ENCODE measurements at places on chromosomes 1 and 21.

GRCh38 chr1:155277902-155278688 lies 832 bp downstream of the HCN3 start:
- peak; percentile 78 for DNase-seq

GRCh38 chr1:234258071-234258470 lies 115.2 kb upstream of the COA6 start:
- DNase-seq: no peak

GRCh38 chr1:237179503-237179902 lies 137.5 kb downstream of the RYR2 start:
- no peak for DNase-seq

DNA sequence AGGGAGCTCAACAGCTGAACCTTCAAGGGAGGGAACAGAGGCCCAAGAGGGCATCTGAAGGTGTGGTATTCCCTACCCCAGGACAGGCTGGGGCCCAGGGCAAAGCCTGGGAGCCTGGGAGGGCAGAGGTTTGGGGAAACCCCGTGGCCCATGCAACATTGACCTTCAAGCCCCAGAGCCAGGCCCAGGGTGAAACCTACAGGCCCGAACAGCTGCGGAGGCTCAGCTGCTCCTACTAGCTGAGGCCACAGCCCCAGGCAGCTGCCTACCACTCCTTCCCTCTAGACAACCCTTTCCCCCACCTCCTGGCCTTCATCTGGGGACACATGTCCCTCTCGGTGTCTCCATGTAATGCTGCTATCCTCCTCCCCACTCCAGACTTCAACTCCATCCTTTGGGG lies 3.2 kb downstream of the LAD1 start:
- DNase-seq: no peak

GRCh38 chr1:54404939-54405897 lies 976 bp downstream of the SSBP3 start:
- no peak for DNase-seq

DNA sequence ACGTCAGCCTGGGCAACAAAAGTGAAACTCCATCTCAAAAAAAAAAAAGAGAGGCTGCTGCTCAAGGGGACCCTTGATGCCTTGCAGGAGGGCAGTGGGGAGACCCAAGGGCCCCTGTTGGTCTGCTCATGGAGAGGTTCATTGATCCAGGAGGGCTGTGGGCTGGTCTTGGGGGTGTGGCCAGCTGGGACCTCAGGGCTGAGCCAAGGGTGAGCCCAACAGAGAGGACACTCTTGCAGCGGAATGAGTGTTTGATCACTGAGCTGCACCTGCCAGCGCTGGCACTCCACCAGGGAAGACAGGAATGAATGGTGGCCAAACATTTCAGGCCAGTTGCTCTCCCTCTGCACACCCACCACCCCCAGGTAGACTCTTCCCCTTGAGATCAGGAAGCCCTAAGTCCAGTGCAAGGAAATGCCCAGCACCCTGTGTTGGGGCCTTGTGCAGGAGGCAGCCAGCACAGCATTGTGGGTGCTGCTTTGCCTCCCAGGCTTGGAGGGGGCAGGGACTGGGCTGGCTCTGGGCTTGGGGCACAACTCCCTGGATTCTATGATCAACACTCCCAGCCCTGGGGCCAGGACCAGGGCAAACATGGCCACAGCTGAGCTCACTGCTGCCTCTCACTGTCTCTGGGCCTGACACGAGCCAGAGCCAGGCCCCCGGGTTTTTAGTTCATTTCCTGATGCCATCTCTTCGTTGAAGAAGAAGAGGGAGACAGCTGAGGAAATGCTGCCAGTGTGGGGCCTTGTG lies 50.7 kb downstream of the IRF2BP2 start:
- DNase-seq: peak; percentile 40

DNA sequence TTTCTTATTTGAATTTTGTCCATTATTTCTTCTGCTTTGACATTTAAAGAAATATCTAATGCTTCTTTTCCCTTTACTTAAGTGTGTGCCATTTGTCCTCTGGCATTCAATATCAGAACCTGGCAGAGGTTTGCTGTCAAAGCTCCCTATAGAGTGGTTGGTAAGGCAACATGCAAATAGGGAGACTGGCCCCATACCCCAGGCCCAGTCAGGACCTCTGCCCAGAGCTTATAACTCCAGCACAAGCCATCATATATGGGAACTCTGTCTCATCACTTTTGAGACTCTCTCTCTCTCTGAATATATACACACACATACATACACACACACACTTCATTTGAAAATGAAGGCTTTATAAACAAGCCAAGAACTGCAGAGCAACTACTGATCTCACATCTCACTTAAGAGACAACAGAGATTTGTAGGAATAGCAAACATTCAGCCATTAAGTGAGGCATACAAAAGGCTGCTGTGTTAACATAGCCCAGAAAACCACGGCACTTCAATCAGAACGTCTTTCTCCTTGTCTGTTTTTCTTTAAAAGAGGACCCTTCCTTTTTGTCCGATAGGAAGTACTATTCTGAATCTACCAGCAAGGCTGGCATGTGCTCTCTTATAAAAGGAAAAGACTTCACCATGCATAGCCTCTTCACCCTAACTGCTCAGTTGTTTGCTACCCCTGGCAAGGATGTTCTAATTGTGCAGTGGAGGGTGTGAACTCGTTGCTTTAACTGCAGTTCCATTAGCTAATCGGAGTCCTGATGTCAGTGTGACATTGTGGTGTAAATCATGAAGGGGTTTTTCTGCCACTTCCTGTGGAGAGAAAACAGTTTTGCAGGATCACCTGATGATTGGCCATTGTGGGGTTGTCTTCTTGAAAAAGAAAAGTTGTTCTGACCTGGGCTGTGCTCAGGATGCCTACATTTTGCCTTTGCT lies 101.7 kb downstream of the NR5A2 start:
- peak; percentile 20 for DNase-seq

GRCh38 chr21:33412832-33413519 lies 9.8 kb downstream of the IFNGR2 start:
- DNase-seq: no peak

DNA sequence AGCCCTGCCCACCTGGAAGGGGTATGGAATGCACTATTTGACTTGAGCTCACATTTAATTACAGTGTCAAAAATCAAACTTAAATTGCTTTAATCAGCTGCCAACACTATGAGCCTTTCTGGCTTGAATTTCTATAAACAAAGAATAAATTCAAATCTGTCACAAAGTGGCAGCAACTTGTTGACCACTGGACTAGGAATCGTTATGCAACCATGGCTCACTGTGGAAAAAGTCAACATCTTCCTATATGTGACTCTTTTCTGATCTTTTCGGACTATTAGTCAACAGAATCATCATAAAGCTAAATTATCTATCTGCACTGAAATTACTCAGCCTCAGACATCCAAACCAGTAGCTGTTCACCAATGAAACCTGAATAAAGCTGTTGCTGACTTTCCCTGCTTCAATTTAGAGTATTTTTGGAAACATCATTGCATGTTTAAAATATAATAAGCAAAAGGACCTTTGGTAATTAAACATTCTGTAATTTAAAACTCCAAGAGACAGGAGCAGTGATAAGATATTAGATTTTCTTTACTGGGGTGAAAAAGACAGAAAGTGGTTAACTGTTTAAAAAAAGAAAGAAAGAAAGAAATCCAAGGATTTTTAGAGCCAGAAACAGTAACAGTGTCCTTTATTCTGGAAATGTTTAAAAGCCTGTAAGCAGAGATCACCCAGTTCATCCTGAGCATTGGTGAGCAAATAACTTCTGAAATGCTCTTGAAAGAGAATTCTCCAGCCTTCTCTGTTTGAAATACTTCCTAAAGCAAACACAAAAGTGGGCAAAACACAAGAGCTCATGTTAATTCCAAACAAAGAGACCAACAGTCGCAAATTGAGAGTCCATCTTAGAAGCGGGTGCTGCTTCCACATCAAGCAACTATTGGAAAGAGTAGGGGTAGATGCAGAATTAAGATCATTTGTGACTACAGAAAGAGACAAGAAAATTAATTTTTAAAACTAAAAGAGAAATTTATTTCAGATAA lies 26.2 kb upstream of the ERG start:
- DNase-seq: no peak

- no peak for DNase-seq
These were observed 274.4 kb downstream of the RPS6KC1 start for GRCh38 chr1:213325482-213325881.

DNA sequence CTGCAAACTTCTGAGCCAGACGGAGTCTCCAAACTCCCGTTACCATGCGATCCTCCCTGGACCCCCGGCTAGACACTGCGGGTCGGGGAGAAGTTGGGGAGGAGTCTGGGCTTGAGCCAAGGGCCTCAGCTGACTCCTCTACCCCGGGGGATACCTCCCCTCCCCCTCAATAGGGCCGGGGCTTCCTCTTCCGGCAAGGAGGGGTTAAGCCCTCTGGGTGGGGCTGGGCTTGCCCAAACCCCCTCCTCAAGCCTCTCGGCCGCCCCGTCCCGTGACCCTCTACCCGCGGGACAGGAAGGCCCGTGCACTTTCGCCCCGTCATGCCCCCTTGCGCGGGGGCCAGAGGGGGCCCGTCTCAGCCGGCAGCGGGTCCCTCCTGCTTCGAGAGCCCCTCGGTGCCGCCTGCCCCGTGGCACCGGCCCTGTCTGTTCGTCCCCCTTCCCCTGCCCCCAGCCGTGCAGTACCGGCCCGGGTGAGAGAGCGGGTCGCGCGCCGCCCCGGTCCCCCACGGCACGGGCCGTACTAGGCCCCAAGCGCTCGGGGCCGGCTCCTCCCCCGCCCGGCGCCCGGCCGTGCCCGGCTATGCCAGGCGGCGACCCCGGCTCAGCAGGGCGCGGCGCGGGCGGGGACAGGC lies 652 bp downstream of the ARL8A start:
- DNase-seq: peak; percentile 28

GRCh38 chr1:58919226-58919958 lies 135.5 kb upstream of the JUN start:
- no peak for DNase-seq

DNA sequence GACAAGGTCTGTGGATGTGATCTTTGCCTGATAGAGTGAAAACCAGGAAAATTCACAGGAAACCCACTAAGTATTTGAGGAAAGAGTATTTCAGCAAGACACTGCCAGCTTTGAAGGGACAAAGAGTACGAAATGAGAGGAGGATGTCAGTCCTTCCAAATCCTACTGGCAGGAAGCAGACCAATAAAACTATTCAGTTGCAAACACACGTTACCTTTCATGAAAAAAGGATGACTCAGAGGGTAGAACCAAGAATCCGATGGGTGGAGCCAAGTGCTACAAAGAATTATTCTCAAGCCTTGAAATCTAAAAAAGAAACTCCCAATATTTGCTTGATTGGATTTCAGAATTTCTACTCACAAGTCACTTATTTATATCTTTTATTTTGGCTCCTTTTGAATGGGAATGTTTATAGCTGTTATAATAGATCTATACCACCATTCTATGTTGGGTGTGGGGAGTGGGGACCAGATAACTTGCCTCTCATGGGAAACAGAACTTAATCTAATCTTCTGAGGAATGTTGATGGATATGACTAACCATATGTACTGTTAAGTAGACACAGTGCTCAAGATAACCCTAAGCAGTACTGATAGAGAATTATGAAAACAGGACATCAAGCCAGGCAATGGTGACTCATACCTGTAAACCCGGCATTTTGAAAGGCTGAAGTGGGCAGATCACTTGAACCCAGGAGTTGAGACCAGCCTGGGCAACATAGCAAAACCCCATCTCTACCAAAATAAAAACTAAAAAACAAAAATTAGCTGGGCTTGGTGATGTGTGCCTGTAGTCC lies 19.3 kb upstream of the HEATR1 start:
- no peak for DNase-seq

DNA sequence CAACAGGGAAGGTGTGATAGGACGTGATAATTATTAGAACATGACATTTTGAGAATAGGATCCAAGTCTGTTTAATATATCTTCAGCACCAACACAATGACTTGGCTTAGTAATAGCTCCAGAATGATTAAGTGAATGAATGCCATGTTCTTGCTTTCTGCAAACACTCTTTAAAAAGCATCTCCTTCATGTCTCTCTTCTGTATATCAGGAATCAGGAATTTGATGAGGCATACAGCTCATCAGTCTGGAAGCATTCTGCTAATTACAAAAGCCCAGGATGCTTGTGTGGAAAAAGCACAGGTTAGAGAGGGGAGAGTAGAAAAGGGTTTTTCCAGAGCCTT lies 113.0 kb upstream of the ZNF648 start:
- DNase-seq: no peak

- DNase-seq: no peak
These were observed 12.6 kb upstream of the SERINC2 start for GRCh38 chr1:31400393-31400792.

DNA sequence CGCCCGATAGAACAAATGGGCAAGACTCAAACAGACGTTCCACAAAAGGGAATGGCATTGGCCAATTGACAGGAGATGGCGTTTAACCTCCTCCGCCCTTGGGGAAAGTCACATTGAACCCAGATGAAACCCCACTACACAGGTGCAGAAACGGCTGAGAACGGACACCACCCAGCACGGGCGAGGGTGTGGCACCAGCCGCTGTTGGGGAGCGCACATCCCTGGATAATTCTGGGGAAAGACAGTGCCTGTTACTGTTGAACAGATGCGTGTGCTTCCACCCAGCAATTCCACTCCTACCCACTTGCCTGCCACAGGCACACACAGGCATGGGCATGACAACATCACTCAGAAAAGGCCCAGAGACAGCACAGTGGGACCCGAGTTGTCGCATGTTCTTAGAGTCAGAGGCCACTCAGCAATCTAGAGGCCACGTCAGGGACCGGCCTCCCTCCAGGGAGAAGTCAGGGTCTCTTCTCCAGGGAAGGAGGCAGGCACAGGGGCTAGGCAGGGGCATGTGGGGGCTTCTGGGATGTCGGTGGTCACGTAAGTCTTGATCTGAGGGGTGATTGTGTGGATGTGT lies 15.2 kb downstream of the PRXL2B start:
- no peak for DNase-seq

DNA sequence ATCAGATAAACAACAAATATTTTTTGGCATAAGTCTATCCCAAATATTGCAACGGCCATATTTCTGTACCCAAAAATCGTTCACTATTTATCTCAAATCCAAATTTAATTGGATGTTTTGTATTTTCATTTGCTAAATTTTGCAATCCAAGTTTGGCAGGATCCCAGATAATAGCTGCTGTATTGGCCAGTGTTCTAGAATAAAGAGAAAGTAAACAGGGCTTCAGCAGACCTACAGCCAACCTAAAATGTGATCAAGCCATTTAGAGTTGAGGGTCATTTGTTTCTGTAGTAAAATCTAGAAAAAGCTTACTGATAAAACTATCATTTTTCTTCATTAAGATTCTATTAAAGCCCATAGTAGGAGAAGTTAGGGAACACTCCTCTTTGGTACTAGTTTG lies 506.6 kb upstream of the PTBP2 start:
- DNase-seq: no peak

- peak; percentile 59 for DNase-seq
These were observed 34.9 kb upstream of the VASH2 start for GRCh38 chr1:212915245-212916091.

DNA sequence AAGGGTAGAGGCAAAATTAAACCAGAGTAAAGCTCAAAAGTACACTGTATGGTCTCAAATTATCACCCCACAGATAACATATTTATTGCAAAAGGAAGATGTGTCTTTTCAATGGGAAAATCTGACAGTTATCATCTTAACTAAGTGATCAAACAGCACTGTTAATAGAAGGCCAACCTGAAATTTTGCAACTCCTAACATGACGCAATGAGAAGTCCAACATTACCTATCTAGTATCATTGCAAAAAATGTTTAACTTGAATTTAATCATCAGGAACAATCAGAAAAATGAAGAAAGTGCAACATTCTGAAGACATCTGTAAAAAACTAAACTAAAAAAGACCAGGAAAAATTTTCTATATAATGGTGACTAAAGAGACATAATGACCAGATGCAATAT lies 156.7 kb upstream of the POGK start:
- DNase-seq: no peak
